ENCODE measurements at places on chromosomes 12 and 14. TPM values are rescaled to one million over a fixed set of nuclear protein-coding genes. Genes with fewer than 3 reads are reported as not detected.

The SLC2A13 gene
- total RNA-seq = 1.9 TPM

The TEDC1 gene
- total RNA-seq = 4.2 TPM

The OAS3 gene
- 5.3 TPM for total RNA-seq

The GPD1 gene
- 68.2 TPM for total RNA-seq

The CLEC4D gene
- total RNA-seq = not detected

The ADAM21 gene
- total RNA-seq = not detected

The CCDC77 gene
- total RNA-seq = 2.6 TPM

The SCNN1A gene
- 0.20 TPM for total RNA-seq

The PTCSC3 gene
- not detected for total RNA-seq

The PLD4 gene
- total RNA-seq = not detected

The IL31 gene
- total RNA-seq = not detected

The LRP1-AS gene
- total RNA-seq = not detected

The PLCZ1 gene
- not detected for total RNA-seq

The TSPAN8 gene
- total RNA-seq = 21.0 TPM

The DDIT3 gene
- 11.8 TPM for total RNA-seq

The LIN7A gene
- 3.9 TPM for total RNA-seq

The FIGNL2 gene
- 0.25 TPM for total RNA-seq

The FLRT2 gene
- 2.2 TPM for total RNA-seq

The TCL1B gene
- total RNA-seq = not detected

The GALNT16 gene
- 2.7 TPM for total RNA-seq

The SERPINA12 gene
- total RNA-seq = not detected

The PAH gene
- not detected for total RNA-seq

The POU6F1 gene
- 8.1 TPM for total RNA-seq

The CATSPERB gene
- total RNA-seq = 0.20 TPM

The TULP3 gene
- 15.8 TPM for total RNA-seq

The DCAF5 gene
- total RNA-seq = 70.4 TPM

The MAPK1IP1L gene
- 80.0 TPM for total RNA-seq

The GPR162 gene
- not detected for total RNA-seq

The SERPINA4 gene
- total RNA-seq = 0.26 TPM

The FOXN4 gene
- not detected for total RNA-seq

The BICD1 gene
- 1.4 TPM for total RNA-seq

The IPO8 gene
- 21.8 TPM for total RNA-seq

The CLEC1A gene
- total RNA-seq = 2.2 TPM

The USP44 gene
- total RNA-seq = 0.07 TPM

The FOXN3 gene
- total RNA-seq = 172 TPM

The REC8 gene
- total RNA-seq = not detected

The GLTP gene
- 34.0 TPM for total RNA-seq

The NUAK1 gene
- total RNA-seq = 33.8 TPM

The TMEM132D gene
- not detected for total RNA-seq
